ENCODE measurements at places on chromosomes 11 and 22.

DNA sequence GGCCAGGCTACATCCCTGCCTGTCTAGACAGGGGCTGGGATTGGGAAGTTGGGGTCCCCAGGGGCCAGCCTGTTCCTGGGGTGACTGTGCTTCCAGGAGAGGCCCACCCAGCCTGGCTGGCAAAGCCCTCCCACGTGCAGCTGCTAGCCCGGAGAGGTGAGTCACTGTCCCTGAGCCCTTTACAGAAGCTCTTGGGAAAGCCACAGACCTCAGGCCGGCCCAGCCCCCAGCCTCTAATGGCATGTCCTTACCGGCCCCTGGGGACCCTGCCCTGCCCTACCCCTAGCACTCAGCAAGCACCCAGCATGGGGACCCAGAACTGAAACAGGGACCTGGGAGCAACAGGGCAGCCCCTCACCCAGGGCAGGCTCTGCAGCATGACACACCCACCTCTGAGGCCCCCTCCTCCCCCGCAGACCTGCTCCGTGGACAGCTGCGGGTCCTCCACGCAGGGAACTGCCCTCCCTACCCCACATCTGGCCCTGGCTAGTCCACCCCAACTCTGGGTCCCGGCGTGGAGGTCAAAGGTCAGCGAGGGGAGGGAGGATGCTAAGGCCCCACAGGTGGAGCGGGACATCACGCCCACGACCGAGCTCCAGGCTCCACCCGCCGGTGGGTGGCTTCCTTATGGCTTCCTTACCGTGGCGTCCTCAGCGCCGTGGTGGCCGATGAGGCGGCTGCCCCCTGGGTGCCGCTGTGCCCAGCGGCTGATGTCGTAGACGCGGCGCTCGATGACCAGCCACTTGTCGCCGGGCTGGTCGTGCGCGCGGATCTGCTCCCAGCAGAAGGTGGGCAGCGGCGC lies 615 bp downstream of the FADS3 start:
- no peak for DNase-seq

GRCh38 chr22:25744694-25745093 lies 2.7 kb downstream of the MYO18B start:
- no peak for DNase-seq

DNA sequence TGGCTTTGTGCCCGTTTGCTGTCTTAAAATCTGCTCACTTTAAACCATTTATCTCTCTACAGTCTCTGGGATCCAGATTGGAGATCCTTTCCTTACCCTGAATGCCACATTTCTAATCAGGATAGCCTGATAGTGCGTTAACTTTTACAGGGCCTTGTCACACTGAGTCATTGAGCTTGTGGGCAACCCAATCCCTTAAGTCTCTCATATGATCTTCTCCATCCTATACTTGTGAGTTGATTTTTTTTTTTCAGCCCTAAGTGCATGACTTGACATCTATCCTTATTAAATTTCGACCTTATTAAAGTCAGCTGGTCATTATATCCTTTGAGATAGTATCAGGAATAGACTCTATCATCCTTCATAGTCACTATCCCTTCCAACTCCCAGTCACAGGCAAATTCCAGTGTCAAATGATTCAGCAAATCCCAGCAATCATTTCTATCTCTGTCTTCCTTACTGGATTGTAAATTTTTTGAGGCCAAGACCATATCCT lies 57.7 kb downstream of the TEAD1 start:
- no peak for DNase-seq

DNA sequence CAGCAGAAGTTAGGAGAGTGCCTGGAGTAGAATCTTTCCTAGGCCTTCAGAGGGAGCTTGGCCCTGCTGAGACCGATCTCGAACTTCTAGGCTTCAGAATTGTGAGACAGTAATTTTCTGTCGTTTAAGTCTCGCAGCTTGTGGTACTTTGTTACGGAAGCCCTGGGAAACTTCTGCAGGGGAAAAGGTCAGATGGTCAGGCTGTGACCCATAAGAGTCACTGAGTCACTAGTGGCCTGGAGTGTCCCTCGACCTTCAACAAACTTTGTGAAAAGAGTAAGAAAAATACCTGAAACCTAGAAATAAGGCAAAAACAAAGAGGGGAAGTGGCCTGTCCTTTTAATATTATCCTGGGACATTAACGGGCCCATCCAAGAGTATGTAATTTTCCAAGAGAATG lies 34.6 kb downstream of the CSNK2A3 start:
- DNase-seq: no peak

DNA sequence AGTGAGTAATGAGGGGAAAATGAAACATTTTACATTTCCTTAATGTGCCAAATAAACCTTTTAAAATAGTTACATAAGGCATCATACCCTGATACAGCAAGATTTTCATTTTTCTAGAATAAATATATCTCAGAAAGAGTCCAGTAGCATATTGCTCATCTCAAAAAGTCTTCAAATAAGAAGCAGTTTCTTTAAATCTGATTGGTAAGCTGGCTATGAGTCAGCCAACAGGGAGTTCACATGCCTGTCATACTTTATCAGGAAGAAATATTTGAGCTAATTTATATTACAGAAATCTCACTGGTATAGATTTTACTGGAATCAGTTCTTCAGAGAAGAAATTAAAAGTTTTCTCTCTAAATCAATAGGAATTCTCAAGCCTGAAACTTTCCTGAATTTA lies 258.1 kb downstream of the C11orf87 start:
- DNase-seq: no peak

Measured in left hindlimb (tissue), 1 donor.